Mesendoderm (in vitro differentiated cells): ENCODE measurements at places on chromosomes 7 and 10.

GRCh38 chr10:119103903-119104653 lies at the start of gene DENND10:
TSS of gene DENND10 (plus strand) at chr10:119104113. CDS start at chr10:119104143, 30 bp downstream.
- DNase-seq = peak; percentile 81

DNA sequence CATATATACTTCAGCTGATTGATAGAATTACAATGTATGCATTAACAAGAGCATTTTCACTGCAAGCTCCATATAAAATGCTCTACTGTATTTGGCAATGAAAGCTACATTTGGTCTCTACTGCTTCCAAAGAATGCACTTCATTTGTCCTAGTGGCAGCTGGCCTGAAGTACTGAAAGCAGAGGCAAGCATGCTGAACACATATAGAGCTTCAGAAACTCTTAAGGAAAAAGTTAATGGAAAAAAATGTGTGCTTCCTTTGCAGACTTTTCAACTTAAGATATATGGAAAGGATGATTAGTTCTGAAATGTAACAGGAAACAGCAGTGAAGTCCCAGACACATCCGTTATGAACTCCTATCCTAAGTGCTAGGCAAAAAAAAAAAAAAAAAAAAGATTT lies 537.1 kb upstream of the POM121L12 start:
- DNase-seq = peak; percentile 28

GRCh38 chr7:73894733-73895551 lies 34.0 kb downstream of the TMEM270 start:
- DNase-seq = peak; percentile 83

- DNase-seq = no peak
These were observed 10.4 kb upstream of the ZNF485 start for GRCh38 chr10:43595739-43596298.

DNA sequence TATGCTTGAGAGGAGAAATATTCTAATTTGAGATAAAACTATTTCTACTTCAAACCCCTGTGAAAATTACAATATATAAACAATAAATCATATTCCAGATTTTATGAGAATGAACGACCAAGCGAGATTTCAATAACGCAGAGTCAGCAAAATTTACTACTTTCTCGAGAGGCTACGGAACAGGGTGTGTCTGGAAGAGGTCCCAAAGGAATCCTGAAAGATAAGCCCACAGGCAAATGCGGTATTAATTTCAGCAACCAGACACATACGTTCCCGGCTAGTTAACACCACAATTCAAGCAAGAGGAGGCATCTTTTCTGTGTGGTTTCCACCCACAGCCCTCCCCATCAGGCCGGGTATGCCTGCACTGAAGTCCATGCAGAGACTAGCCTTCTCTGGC lies 26.4 kb downstream of the BEND7 start:
- no peak for DNase-seq

DNA sequence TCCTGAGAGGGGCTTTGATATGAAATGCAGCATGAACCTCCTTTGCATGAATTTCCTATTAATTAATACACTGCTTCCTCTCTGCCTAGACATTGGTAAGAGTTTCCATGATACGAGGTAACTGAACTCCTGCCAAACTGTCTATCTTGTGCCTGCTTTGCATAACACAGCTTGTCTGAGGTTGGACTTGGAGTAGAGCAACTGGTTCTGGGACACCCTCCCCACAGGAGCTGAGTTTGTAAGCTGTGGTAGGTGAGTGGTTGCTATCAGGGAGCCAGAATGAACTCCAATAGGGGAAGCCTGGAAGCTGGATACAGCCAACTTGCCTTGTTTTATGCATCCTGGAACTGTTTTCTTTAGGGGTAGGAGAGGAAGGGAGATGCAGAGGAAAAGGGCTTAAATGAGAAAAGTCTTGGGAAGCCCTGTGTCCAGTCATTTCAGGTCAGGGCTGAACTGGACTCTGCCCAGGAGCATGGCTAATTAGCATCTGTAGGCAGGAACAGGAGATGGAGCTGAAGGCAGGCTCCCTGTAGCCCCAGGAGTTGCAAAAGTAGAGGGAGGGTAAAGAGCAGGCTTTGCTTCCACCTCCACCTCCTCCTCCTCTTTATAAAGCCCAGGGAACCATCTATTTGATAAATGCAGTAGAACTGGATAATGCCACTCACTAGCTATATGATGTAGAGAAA lies 73.2 kb upstream of the GPR158 start:
- no peak for DNase-seq

GRCh38 chr7:91266689-91267090 lies 2.5 kb downstream of the FZD1 start:
- no peak for DNase-seq

DNA sequence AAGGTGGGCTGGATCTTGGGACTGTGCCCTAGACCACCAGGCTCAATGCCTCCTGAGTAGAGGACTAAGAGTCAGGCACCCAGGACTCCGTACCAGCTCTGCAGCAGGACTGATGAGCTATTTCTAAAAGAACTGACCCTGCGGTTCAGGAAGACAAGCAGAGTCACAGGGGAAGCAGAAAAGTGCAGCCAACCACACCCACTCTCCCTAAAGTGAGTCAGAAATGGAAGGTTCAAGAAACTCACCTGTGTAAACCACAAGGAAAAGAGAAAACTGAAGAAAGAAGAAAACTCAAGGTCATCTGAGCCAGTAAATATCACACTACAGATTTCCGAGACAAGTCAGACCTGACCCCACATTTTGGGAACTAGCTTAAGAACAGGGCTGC lies 2.5 kb downstream of the PARP12 start:
- DNase-seq = no peak

GRCh38 chr10:42952931-42953683 lies 123.8 kb upstream of the RET start:
- no peak for DNase-seq

GRCh38 chr10:5485948-5486852 lies 13.2 kb downstream of the CALML5 start:
- no peak for DNase-seq

GRCh38 chr7:23055582-23056178 lies 41.8 kb upstream of the HYCC1 start:
- peak; percentile 73 for DNase-seq

DNA sequence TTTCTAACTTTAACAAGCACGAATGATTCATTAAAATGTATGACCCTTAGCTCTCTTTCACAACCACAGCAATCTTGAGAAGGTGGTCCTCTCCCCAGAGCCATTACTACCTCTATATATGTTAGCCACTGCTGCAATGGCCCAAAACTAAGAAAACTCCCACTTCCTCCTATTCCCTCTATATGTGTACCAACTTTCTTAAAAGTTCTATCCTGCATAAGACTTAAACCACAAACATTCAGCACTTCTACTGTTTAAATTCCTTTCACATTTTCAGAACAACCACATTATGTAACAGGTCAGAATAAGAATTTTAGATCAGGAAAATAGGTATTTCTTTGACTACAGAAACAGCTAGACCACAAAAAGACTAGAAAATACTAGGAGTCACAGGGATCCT lies 36.2 kb downstream of the WASL start:
- no peak for DNase-seq

DNA sequence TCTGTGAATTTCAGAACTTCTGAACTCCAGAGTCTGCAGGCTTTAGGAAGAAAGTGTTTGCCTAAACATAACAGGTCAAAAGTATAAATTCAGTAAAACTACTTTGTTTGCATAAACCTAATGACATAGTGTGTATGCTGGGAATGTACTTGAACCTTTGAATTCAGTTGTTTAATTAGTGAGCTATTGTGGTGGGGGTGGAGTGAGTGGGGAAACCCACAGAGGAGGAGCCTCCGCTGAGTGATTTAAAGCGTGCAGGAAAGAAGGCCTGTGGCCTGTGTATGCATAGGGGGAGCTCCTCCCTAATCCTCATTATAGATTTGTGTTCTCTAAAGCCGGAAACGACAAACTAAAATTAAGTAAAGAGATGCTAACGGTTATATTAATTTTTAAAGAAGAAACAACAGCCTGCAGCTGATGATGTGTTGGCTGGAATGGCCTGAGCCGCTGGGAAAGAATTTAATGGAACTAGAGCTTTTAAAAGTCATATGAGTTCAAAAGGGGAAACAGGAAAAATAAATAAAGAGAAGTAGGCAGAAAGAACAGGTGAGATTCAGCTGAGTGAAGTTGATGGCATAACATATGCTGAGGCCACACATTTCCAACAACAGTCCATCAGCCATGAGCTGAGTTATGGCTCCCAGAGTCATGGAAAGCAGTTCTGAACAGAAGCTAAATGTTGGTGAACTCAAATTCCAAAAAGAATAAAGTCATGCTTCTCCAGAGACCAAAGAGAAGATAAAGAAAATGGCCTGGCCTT lies 595.0 kb downstream of the GRM8 start:
- no peak for DNase-seq

DNA sequence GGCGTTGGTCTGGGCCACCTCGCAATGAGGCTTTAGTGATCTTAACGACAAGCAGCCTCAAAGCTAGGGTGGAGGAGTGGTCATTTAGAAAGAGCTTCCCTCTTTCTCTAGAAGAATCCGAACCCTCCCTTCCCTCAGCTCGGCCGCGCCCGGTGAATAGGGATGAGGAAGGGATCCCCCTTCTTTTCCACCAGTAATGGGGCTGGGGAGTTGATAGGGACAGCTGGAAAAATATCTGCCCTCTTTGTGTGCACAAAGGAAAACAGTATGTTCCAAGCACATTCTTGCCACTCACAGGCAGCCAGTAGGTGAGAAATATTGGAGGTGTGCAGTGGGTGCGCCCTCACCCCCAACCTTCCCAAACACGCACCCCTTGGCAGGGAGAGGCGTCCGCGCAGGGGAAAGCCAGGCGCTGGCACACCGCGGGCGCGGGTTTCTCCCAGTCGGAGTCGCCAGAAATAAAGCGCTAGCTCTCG lies 6.5 kb downstream of the DLX5 start:
- peak; percentile 48 for DNase-seq
